ENCODE measurements at places on chromosomes 2 and 18.

DNA sequence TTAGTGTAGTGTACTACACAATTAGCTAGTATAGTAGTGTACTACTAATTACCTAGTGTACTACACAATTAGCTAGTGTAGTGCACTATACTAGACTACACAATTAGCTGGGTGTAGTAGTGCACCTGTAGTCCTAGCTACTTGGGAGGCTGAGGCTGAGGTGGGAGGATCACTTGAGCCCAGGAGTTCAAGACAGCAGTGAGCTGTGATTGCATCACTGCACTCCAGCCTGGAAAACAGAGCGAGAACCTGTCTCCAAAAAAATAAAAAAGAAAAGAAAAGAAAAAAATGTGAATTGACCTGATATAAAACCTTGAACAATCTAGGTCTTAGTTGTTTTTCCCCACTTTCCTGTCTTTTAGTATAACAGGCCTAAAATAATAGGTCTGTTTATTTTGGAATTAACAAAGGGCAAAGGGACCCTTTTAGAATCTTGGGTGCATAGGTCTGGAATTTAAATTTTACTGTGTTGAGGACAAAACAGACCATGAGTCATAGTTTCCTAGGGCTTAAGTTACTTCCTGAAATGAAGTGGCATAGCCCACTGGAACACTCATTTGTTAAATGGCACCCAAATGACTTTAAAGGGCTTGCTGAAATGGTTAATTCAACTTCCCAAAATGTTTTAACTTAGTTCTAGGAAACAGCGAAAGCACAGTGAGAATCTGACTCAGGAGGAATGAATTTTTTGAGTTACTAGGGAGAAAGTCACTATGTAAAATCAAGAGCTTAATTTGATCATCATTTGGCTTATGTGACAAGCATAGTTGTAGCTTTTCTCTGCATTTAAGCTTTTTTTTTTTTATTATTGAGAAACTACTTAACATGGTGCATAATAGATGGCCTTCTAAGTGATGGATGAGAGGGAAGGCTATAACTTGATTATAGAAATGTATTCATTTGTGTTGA, 50.7 kb upstream of the ARL5A start:
- peak; percentile 34 for DNase-seq

- DNase-seq: no peak
Measured at GRCh38 chr18:43777636-43778304, 500.5 kb upstream of the SYT4 start.

DNA sequence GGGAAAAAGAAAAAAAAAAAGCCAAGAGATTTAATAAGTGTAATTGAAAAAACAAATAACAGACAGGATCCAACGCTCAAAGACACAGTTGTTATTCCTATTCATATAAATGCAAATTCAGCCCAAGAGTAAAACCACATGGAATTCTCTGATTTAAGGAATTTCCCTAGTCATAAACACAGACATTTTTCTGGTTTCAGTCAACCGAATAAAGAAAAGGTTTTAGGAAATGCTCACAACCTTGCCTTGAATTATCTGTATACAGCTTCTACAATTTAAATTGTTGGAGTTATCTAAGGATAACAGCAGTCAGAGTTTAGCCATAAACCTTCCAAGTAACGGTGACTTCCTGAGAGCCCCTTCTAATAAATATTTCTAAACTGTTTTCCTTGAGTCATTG, 122.7 kb downstream of the VWC2L start:
- DNase-seq: no peak

- no peak for DNase-seq
Measured at GRCh38 chr2:124149571-124149970, 124.5 kb downstream of the CNTNAP5 start.

DNA sequence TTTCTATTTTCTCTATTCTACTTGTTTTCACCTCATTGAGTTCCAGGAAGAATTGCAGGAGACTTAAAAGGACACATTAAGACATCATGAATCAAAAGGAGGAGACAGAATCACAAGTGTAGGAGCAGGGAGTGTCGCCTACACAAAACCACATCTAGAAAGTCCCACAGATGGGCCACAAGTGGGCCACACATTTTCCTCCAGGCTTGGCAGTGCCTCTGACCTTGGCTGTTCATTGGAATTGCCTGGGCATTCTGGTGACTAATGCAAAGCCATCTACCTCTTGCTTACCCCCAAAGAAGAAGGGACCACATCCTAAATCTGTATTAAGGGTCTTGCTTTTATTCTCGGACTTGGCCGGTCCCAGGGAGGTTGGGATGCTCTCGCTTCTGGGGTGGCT, 103.6 kb downstream of the KLHL29 start:
- no peak for DNase-seq

- DNase-seq: peak; percentile 11
Measured at GRCh38 chr2:37230581-37230980, 815 bp downstream of the CEBPZ start.

DNA sequence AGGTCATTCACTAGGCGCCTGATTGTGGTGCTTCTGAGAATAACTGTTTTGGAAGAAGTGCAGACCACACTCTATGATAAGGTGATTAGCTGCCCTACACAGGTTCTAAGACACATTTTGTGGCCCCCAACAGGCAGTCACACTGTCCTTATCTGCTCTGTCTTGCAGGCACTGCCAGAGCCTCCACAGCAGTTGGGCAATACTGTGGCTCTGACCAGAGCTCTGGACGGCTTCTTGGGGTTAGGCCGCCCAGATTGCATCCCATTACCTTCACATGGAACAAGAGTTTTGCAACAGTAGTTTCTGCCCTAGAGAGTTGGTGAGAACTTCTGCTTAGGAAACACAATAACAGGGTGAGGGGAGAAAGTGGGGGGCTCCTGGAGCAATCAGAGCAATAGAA, 22.7 kb downstream of the RUFY4 start:
- no peak for DNase-seq

- no peak for DNase-seq
Measured at GRCh38 chr2:80469428-80469827, 164.9 kb upstream of the LRRTM1 start.

DNA sequence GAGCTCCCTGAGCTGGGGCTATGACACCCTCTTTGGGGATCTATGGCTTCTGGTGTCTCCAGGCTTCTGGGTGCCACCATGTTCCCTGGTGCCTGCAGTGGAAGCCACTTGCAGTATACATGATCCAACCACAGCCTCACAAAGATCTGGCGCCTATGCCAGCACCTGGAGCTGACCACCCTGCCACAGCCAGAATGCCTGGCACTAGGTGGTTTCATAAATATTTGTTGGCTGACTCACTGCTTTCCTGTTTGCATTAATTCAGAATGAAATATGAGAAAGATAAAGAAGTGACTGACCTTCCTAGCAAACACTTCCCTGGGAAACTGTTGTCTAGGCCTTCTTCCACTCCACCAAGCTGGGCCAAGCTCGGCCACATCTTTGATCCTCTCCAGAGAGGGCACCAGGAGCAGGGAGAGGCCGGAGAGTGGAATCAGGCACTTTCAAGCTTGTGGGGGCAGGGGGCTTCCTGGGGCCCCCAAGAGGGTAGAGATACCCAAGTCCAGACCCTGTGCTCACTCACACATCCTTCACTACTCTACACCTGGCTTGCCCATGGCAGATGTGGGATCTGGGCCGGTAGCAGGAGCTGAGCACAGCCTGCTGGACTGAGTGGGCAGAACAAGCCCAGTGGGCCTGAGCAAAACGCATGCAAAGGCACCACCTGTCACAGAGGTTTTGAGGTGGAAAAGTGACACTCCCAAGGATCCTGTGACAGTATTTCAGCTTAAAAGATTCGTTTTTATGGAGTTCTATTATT, 565.7 kb downstream of the SLC4A3 start:
- no peak for DNase-seq

DNA sequence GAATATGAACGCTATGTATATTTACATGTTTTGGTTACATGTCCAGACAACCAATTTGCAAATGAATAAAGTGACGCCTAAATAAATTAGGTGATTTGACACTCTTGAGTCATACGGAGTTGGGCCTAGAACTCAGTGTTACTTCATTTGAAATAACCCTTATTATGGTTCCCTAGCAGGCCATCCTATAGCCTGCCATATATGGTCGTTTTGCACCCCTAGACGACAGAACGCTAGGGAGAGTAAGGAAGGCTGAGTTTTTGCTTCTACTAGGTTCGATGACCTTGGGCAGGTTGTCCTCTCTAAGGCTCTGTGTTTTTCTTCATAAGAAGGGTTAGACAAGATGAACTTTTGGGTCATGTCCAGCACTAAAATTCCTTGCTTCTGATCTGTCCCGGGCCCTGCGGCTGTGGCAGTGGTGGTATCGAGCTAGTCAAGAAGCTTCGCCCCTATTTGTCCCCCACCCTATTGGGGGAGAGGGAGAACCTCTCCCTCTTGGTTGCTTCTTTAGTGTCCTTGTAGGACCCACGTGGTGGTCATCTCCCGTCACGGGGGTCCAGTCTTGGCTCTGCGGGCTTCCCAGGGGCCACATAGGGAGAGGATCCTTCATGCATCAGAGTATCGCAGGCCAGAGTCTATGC, 574 bp upstream of the EML4 start:
- DNase-seq: no peak

- no peak for DNase-seq
Measured at GRCh38 chr2:60453301-60453700, 100.2 kb downstream of the BCL11A start.

GRCh38 chr2:1702186-1702565, 42.1 kb downstream of the PXDN start:
- no peak for DNase-seq

- peak; percentile 89 for DNase-seq
Measured at GRCh38 chr2:219249203-219249980, 3.7 kb upstream of the TUBA4B start.

- DNase-seq: no peak
Measured at GRCh38 chr2:66667301-66667700, 232.4 kb downstream of the MEIS1 start.

DNA sequence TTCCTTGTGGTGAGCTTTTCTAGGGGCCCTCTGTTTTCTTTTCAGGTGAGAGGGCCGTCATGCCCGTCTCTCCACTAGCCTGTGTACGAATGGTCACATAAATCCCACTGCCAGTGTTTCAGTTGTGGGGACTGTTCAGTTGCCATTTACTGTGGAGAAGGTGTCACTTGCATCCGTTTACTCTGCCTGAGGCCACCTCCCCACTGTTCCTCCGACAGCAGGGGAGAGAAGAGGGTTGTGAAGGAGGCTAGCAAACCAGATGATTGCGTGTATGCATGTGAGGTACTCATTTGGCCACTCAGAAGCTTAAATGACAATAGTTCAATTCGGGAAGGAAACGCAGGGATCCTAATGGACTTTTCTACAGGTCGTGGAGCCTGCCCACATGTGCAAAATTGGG, 3.3 kb downstream of the MTCL1 start:
- DNase-seq: no peak

- DNase-seq: no peak
Measured at GRCh38 chr18:46002934-46003333, 35.8 kb upstream of the EPG5 start.

DNA sequence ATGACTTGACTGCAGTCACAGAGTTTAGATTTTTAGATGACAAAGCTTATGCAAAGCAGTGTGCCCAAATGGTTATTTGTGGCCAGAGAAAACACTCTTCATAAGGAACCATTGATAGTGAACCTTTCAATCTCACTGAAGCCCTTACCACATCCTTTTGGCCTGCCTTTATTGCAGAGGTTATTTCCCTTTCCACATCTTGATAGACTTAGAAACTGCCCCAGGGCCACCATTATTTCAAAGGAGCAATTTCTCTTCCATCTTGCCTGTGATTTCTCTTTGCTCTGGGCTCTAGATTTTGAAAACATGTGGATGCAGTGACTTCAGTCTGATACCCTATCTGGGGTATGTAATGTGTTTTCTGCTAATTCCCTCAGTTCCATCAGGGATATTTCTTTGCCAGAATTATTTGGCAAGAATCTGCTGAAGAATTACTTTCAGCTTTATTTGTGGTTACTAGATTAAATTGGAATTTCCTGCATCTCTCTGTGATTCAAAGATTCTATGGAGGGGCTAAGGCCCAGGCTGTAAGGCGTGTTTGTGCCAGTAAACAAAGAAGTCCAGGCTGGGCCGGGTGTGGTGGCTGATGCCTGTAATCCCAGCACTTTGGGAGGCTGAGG, 51.0 kb downstream of the MOGAT1 start:
- DNase-seq: peak; percentile 57

DNA sequence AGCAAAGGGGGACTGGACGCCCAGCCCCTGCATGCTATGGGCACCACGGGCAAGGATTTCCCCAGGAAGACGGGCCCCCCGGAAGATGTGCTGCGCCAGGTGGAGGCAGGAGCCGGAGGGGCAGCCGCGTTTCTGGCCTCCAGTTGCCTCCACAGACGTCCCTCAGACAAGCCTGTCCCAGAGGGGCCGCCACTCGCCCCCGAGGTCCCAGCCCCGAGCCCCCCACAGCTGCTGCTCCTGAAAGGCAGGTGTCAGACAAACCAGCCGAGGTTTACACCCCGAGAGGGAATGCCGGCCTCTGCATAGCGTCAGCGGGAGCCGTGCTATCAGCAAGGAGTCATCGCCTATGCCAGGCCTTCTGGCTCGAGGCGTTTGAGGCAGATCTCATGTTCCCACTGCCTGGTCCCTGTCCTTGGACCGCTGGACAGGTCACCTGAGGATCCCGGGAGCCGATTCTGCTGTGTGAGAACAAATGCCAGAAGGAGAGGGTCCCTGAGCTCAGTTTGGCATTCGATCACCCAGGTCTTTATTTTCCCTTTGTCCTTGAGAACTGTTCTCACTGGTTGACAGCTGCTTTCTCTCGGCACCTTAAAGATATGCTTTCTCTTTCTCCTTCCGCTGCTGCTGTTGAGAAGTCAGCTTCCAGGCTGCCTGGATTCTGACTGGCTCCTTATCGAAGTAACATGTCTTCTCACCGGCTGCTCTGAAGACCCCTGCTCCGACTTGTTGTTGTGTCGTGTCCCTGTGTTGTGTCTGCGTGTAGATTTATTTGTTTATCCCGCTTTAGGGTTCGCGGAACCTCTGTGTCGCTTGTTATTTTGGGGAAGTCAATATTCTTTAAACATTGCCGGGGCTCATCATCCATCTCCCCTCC, 20.6 kb downstream of the CROCC2 start:
- peak; percentile 29 for DNase-seq

DNA sequence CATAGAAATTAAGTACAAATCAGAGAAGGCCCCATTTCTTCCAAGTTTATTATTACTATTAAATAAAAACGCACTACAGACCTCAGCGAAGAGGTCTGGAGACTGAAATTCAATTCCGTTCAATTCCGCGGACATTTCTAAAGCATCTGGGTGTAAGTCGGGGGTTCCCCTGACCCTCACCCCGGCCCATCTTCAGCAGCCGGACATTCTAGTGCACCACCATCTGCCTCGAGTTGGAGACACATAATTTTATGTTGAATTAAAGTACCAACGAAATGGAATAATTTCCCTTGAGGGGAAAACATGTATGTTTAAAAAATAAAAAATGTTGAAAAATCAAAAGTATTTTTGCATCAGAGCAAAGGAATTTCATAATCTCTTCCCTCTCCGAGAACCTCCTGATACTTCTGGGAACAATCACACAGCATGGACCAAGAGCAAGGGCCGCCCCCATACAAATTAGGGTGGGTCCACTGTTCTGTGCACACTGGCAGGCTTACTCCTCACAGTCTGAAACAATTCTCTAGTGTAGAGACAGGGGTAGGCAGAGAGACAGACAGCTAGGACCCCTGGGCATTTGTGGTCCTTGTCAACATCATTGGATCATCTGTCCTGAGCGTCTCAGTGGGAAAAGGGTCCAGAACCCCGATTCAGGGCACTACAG, 29.3 kb downstream of the MBP start:
- no peak for DNase-seq
